ENCODE measurements at places on chromosomes 5 and 9.
A peak's percentile ranks its signal among the peaks of the same experiment; 100 is the strongest.

DNA sequence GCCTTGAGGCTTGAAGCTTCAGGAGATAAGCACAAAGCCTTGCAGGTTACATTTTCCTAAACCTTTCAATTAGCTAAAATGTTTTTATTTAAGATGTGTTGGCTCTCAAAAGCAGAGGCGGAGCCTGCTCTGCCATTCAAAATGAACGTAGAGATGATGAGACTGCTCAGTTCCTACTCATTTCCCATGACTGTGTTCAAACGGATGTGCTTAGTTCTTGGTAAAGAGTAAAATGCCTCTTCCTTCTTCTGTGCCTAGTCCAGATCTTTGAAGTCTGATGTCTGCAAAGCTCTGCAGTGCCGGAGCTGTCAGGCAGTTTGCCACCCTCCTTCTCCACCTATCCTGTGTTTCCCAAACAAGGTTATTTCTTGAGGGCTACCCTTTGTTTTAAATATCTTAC is 46.3 kb upstream of the ADAMTSL1 start:
- no peak for DNase-seq

DNA sequence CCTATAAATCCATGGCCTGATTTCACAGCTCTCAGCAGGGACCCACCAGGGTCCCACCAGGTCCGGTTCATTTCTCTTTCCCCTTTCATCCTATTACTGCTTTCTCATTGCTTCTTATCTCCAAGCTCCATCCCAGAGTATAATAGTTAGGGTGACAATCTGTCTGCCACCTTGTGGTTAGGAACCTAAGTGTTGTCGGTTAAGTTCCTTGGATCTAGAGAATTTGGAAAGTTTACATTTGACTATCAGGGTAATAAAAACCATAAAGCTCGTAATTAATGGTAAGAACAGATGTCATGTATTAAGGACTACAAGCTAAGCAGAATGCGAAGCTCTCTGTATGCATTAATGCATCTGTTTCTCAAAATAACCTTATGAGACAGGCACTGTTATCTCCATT is 259.1 kb downstream of the SH3GL2 start:
- DNase-seq = no peak

DNA sequence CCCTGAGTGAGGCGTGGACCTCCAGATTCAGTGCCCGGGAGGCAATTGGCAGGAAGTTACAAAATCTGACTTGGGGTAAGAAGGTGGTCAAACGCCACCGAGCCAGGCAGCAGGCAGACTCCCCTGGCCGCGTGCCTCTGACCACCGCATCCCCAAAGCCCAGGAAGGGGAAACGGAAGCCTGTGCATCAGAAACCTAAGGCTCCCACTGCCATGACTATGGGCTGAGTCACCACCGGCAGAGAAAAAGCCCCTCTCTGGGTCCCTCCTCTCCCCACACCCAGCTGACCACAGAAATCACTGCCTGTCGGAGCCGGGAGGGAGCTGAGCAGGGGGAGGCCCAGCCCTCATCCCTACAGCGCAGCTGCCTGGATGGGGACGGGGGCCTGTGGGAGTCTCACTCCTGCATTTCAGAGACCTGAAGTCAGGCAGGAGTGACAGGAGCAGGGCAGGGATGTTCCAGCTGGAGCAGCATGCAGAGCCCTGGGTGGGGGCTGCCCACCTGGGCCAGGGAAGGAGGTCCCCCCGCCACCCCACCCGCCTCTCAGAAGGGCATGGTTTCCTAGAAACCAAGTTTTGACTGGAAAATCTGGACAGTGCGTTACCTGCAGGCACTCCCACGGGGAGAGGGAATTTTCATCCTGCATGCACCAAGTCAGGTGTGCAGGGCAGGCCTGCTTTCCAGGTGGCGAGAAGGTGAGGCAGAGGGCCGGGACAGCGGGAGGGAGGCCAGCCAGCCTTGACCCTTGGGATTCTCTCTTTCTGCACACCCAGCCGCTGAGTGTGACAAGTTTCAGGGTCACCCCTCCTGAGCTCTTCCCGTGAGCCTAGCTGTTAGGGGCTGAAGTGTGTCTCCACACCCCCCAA is 68.2 kb downstream of the LRSAM1 start:
- peak; percentile 91 for DNase-seq

DNA sequence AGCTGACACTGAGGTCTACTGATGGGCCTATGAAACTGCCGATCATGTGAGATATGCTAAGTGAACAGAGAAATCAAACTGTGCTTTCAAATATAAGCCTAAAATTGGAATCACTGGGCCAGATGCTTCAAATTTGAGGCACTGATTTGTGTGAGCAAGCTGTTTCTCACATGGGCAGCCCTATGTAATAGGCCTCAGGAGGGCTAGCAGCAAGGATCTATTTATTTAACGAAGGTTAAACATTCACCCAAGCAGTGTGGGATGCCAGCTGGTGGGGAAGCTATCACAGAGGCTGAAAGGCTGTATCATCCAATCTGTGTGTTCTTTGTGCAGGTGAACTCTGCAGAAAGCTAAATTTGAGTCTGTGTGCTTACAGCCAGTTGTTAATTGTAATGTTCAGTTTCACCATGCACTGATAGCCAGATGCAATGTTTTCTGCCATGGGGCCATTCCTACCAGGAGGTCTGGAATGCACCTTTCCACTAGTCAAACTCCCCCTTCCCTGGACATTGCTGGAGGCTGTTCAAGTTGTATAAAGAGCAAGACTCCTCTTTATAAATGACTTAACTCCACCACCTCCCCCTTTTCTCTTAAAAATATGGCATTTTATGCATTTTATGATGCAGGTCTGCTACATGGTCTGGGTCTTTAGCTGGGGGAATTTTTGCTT is 228.9 kb downstream of the SH3GL2 start:
- no peak for DNase-seq

DNA sequence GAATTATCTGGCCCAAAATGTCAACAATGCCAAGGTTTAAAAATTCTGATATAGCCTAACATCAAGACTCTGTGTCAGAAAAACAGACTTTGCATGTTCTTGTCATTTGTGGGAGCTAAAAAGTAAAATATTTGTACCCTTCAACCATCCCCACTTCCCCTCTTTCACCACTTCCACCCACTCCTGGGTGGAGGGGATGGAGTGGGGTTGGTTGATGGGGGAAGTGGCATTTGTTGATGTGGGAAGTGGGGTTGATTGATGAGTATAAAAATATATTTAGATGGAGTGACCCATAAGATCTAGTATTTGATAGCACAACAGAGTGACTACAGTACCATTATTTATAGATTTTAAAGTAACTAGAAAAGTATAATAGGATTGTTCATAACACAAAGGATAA is 55.0 kb upstream of the C9orf72 start:
- DNase-seq = no peak

- DNase-seq = no peak
Observed at GRCh38 chr9:5976674-5977397, 38.6 kb downstream of the RANBP6 start.

DNA sequence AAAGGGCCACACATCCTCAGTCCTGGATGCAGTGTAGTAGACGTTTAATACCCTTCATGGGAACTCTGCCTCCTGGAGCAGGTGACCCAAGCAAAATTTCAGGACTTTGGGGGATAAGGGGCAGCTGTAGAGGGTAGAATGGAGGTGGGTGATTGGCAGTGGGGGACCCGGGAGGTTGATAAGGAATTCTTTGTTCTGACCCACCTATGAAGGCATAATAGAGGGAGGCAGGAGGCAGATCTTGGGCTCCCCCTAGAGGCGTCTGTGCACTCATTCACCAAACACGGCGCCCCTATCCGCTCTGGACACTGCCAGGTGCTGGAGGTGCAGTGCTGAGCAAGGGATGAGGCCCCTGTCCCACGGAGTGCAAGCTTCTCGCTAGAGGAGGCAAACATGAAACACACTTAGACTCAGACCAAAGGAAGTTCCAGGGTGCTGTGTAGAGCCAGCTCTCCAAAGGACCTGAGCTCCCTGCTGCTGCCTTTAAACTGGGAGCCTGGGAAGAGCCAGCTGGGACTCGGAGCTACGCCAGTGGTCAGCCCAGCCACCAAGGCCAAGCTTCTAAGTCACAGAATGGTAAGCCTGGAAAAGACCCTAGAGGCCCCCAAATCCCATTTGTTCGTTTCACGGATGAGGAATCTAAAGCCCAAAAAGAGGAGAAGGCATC is 7.7 kb downstream of the IL17B start:
- DNase-seq = no peak

- DNase-seq = peak; percentile 82
Observed at GRCh38 chr5:141654298-141654697, 3.1 kb upstream of the FCHSD1 start.
